Fibroblast of pulmonary artery (primary cell): ENCODE measurements at places on chromosomes 6 and 20.

- peak; percentile 6 for DNase-seq
Observed at GRCh38 chr6:110448846-110449540, 27.4 kb downstream of the SLC22A16 start.

DNA sequence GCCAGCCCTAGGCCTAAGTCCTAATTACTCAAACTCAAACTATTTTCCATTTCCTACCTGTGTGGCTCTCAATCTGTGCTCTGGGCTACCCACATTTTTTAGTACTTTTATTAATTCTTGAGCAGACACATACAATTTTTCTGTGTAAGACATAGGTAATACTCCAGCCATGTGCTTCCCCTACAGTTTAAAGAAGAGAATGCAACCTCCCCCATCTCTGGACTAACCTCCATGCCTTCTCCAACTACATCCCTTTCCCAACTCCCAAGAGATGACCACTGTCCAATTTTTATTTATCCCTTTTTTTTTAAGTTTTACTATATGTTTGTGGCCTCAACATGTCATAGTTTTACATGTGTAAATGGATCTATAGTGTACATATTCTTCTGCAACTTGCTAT is 5.8 kb downstream of the HMGN4 start:
- peak; percentile 52 for DNase-seq

DNA sequence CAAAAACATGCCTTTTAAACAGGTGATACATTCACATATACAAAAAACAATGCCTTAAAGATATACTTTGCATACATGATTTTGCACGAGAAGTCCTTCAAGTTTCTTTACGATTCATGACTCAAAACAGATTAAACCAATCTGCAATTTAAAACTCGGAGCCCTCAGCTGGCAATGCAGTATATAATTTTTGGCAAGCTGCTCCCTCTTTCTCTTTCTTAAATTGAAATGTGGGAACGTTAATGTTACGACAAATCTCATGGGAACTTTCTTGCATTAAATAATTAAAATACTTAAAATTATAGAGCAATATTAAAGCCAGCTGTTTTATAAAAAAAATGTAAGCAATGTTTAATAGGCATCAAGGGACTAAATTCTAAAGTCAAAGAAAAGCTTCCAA is 334.6 kb downstream of the ESR1 start:
- no peak for DNase-seq

DNA sequence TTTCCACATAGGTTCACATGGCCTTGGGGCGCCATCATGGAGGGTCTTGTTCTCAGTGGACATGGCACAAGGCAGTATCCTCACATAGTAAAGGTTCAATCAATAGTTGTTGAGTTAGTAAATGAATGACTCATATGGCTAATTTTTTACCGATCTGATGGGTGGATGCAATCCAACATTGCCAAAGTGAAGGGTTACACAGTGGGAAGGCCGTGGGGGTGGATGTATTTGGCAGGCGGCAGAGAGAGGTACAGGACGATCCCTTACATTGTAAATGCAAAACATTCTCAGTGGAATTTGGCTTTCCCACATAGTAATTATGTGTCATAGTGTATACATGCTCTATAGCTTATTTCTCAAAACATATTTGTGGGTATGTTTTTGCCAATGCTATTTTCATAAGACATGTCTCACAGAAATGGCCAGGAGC is 21.0 kb upstream of the PDE7B start:
- DNase-seq, result peak; percentile 30

- DNase-seq, result peak; percentile 52
Observed at GRCh38 chr6:80182308-80182707, 75.8 kb downstream of the BCKDHB start.

GRCh38 chr6:83065511-83066192 is at the start of gene UBE3D:
Gene UBE3D, minus strand, starts transcription at chr6:83065841. Its CDS starts 123 bp downstream, at chr6:83065718.
- peak; percentile 85 for DNase-seq

DNA sequence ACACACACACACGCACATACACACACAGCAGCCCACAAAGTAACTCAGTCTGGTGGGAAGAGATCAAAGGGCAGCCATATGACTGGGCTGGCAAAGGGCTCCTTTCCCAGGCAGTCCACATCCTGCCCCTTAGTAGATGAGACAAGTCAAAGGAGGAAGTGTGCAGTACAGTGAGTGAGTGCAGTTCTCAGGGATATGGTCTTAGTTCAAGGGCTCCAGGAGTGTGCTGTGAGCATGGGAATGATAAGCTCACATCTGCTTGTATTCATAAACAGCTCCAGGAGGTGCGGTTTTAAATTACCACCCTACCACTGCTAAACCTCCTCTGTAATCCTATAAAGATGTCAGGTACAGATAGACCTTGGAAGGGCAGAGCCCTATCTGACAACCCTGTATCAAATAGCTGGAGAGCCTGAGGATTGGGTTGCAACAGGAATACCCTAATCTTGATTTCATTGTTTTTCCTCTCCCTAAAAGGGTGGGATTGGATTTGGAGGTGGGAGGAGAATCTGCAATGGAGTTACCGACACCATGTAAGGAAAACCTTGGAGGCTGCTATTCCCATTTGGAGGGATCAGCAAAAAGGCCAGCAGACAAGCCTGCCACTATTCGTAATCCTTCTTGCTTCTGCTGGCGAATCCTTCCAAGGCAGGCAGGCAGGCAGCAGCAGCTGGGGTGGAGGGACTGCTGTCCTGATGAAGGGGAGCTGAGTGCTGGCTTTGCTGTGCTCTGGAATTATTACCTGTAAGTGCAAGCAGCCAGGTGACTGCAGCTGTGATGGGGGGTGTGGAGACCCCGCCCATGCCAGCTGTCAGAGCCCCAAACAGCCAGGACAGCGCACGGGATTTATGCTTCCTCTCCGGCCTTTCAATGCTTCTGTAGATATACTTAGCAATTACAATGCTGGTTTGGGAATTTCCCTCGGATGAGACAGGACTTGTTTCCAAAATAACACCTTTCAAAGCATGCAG is 342.7 kb downstream of the PRL start:
- peak; percentile 83 for DNase-seq

- DNase-seq, result no peak
Observed at GRCh38 chr6:115004982-115005381, 662.2 kb upstream of the HS3ST5 start.

- DNase-seq, result no peak
Observed at GRCh38 chr6:170537329-170537728, 15.8 kb downstream of the PSMB1 start.

GRCh38 chr20:11222243-11222642 is 548.4 kb upstream of the JAG1 start:
- no peak for DNase-seq

DNA sequence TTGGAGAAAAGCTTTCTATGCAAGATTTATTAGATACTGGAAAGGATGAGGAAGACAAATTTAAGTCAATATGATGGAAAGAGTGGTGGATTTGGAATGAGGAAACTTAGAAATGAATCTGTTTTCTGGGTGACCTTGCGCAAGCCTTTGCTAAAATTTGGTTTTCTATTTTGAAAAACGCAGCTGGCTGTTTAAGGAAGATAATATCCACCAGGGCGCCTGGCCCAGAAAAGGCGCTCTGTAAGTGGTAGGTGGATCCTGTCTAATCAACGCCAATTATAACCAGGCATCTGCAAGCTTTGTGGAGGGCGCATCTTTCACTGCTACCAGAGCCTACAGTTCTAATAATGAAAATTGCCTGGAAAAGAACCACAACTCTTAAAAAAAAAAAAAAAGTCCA is 398 bp upstream of the SPATS1 start:
- no peak for DNase-seq

GRCh38 chr6:118635909-118636735 is 15.3 kb downstream of the CEP85L start:
- no peak for DNase-seq

DNA sequence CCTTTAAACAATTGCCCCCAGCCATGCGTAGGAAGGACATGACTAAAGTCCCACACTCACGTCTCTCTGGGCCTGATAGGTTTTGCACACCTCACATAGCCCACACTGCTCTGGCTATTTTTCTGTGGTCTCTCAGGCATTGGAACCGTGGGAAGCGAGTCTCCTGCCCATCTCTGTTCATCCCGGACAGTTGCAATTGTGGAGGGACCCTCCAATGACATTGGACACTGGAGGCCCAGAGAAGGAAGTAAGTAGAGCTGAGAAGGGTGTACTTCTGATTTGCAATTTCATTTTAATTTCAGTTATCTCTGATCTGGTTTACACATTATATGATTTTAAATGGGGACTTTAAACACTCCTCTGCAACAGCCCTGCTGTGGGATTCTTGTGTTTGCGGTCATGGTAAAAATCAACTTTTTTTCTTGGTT is 23.3 kb upstream of the CST3 start:
- no peak for DNase-seq

DNA sequence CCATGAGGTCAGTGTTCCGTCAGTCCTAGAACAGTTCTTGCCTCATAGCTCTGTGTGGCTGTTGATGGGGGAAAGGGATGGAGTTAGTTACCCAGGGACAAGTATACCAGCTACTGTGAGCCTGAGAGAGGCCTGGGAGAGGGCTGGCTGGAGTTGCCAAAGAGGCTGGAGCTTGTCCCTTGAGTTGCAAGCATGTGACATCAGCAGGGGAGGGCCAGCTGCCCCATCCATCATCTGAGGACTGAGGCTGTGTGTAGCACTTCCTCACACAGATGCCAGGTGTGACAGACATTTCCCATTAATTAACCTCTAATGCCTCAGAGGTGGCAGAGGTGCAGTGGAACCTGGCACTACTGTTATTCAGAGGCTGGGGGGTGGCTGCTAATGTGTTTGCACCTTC is 131.6 kb downstream of the PHACTR3 start:
- DNase-seq, result no peak

- DNase-seq, result no peak
Observed at GRCh38 chr6:19841181-19841580, 4.0 kb downstream of the ID4 start.

DNA sequence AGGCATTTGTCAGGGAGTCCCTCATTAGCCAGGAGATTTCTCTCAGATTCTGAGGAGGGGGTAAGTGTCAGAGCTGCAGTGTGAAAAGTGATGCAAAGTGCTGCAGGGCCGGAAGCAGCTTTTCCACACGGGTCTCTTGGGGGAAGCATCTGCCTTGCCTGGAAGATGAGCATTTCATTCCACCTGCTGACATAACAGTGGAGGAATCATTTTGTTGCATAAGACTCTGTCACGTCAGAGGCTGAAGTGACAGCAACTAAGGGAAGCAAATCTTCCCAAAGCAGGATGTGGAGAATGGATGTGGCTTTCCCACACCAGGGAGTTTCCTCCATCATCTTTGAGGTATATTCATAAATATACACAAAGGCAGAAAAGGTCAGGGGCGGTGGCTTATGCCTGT is 22.8 kb downstream of the DCBLD1 start:
- DNase-seq, result no peak

DNA sequence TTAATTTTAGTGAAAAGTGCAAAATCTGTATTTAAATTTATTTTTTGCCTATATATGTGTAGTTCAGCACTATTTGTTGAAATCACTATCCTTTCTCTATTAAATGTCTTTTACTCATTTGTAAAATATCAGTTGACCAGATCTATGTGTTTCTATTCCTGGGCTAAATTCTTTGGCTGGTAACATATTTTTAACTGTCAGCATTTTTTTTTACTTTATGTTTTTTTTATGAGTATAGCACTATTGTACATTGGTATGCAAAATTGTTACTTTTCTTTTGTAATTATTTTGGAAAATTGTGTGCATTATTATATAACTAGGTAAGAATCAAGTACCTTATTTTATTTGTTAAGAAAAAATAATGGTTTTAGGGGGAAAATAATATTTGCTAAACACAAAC is 582.8 kb upstream of the ADGRB3 start:
- no peak for DNase-seq

GRCh38 chr20:64205611-64206026 is 41.4 kb downstream of the MYT1 start:
- no peak for DNase-seq

DNA sequence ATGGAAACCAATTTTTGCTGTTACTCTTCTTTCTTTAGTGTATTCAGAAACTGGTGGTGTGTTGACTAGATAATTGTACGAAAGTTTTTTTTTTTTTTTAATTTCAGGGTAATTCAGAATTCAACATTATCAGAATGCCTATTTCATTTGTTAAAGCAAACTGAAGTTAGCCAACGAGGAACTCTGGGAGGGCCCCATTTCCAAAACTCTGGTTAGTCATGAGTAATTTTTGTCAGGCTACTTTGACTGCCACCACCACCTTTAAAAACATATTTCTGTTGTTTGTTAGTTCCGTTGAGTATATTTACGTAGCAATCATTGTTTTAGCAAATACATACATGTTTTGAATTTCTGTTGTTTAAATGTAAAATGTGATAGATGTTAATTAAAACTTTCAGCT is 763 bp downstream of the ZKSCAN8 start:
- DNase-seq, result no peak

- DNase-seq, result no peak
Observed at GRCh38 chr6:85680388-85680787, 37.7 kb upstream of the SYNCRIP start.

DNA sequence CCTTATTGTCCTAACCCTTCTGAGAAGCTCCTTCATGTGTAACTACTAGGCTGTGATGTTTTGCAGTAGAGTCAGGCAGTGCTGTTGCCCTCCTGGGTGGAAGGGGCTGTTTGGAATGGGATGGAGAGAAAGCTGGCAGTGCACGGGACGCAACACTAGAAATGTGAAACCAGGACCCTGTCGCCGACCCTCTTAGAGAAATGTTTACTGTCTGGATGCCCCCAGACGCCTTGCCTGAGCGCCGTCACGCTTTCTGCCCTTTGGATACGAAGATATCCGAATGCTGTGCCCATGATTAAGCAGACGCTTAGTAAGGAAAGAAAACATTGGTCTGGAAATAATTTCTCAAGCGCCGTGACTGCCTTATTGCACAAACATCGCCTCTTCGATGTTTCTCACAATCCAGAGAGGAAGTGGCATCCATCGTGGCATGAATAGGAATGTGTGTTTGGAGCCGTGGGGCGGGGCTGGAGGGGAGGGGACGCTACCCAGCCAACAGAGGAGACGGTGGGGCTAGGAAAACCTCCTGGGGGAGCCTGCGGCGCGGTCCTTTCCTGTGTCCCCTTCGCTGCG is 661 bp upstream of the PPP1R14C start:
- peak; percentile 20 for DNase-seq

DNA sequence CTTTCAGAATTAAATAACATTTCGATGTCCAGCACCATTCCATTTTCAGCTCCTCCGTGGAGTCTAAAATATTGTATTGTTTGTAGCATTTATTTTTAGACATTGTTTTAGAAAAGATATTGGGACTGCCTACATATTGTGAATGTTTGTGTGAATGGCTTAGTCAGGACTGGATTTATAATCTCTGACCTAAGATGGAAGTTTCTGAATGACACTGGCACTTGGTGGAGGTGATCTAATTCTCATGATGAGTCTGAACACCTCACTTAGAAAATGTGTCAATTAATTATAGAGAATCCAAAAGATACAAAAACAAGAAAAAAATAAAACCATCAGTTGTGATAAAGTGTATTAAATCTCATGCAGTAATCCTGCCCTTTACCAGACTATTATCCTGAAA is 60.8 kb upstream of the HBS1L start:
- no peak for DNase-seq

DNA sequence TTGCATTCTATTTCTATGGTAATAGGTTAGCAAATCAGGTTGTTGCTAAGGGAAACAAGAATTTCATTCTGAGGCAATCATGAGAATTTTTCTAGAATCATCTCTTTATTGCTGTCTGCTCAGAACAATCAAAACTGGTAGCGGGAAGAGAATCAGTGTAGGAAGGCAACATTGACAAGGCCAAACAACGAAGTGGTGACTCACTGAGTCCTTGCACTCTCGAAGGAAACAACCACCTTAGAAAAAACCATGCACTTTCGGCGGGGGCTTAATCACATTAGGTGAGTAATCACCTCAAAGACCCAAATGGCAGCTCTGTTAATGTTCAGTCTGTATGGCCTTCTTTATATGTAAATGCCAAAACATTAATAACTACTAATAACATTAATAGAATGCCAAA is 78.8 kb upstream of the MAP7 start:
- DNase-seq, result peak; percentile 42

GRCh38 chr20:44247586-44248409 is 690 bp downstream of the GDAP1L1 start:
- peak; percentile 32 for DNase-seq
